Activated CD4-positive, alpha-beta T cell treated with anti-CD3 and anti-CD28 coated beads, Interleukin-2, amount 50 U/mL, for 48 hours (primary cell): ENCODE measurements at places on chromosomes 6 and 20.

GRCh38 chr20:62358171-62359042 lies 8.7 kb downstream of the LAMA5 start:
- DNase-seq, result no peak

GRCh38 chr20:47922269-47922668 lies 137.0 kb upstream of the SULF2 start:
- DNase-seq, result no peak

- DNase-seq, result no peak
These were observed 76.0 kb downstream of the RSPH3 start for GRCh38 chr6:158923805-158924498.

DNA sequence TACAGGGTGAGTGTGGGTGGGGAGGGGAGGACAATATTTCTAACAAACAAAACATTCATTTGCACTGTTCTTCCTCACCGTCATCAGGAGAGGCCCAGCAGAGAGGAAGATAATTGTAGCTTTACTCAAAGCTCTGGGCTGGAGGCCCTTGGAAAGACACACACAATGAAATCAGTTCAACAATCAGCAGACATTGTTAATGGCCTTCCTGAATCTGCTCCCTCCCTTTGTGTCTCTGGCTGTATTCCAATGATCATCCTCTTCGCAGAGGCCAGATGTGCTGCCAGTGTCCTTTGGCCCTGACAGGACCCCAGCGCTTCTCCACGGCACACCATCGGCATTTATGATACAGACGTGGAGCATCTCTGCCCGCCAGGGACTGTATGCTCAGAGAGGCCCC lies 44.6 kb upstream of the LRFN2 start:
- DNase-seq, result no peak

GRCh38 chr6:107237992-107238660 lies 122.8 kb upstream of the BEND3 start:
- no peak for DNase-seq

DNA sequence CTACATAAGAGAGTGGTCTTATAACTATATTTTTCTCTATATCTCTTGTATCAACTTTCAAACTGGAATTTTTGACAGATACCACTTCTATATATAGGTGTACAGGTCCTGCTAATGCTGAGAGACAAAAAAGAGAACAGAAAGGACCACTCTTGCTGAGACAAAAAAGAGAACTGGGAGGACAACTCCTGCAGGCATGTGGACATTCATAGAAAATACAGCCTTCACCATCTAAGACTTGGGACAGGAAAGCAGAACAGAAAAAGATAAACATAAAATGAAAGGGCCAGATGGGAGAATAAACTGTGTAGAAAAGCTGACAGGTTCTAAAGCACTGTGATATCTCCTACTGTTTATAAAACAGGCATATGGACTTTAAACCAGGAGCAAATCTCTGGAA lies 541.0 kb upstream of the ADGRB3 start:
- no peak for DNase-seq

DNA sequence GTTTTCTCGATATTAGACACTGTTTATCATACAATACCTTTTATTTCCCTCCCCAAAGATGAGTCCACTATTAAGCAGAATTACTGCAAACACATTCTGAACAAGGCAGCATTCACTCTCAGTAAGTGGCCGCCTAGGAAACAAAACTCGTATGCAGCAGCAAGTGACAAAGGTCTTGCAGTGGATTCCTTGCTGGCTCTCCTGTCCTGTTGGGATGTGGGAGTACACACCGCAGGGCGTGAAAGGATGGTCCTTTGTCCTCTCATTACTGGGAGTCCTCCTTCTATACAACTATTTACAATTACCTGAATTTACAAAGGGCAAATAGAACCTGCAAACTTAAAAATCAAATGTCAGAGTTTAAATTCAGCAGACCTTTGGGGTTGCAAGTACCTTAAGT lies 16.1 kb downstream of the CTCFL start:
- no peak for DNase-seq

GRCh38 chr6:90895299-90896074 lies 308.6 kb upstream of the MAP3K7 start:
- DNase-seq, result no peak

- DNase-seq, result no peak
These were observed 5.0 kb downstream of the SERPINB6 start for GRCh38 chr6:2966347-2966746.

DNA sequence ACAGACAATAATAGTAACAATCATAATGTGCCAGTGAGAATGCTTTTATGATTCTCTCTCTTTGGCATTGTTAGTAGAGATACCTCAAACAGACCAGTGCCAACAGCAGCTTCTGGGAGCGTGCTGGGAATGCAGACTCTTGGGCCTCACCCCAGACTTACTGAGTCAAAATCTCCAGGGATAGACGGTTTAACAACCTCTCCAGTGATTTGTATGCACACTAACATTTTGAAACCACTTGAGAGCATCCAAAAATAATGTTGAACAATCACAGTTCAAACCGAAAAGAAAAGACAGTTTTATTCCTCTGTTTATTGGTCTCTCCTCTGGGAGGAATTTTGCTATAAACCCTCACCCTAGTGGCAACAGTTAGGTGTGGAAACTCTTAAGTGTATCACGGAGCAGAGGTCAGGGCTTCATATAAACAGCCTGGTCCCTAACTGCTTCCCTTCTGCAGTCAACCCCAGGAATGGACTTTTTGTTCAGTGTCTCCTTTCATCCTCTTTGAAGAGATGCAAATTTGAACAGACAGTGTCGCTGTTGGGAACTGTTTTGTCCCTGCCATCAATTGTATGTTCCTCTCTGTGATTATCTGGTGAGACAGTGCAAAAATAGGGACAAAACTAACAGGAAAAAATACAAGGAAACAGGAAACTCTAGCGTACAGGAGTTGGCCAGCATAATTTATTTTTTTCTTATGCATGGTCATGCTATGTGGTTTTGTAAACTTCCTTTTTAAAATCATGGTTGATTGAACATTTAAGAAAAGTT lies 162.4 kb upstream of the BTBD3 start:
- DNase-seq, result no peak

GRCh38 chr6:21001736-21002135 lies 467.5 kb downstream of the CDKAL1 start:
- DNase-seq, result no peak

DNA sequence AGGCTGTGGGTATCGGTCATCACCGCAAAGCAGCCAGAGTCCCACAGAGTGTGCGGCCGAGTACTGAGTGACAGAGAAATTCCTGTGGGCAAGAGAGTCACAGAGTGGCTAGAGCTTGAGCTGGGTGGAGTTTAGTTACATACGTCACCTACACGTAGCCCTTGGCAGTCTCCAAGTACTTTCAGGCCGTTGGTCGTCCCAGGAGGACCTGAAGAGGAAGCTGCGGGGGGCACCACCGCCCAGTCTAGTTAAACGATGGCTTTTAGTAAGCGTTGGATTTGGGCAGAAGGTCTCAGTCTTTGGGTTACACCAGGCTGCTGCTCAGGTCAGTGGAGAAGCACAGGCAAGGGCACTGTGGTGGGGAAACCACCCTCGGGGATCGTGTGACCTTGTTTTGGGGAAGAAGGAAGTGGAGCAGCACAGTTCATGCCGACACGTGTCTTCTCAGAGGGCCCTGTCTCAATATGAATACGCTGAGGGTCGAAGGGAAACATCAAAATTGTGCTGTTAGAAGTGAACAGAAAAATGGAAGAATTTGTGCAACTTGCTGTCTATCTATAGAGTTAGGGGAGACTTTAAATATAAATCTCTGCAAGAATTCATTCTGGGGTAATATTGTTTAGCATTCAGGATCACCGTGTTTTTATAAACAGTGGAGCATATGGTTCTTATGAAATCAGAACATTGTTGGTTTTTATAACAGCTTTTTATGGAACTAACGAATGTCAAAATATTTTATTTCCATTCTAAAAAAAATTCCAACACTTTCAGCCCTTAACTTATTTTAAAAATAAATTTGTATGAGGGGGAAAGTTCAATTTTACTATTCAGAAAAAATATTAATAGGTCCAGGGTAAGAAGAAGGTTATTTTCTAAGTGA lies 28.6 kb downstream of the KIF25 start:
- DNase-seq, result no peak

GRCh38 chr6:149293244-149293643 lies 24.3 kb upstream of the TAB2 start:
- DNase-seq, result no peak

GRCh38 chr6:107866606-107867301 lies 42.6 kb upstream of the SCML4 start:
- no peak for DNase-seq

DNA sequence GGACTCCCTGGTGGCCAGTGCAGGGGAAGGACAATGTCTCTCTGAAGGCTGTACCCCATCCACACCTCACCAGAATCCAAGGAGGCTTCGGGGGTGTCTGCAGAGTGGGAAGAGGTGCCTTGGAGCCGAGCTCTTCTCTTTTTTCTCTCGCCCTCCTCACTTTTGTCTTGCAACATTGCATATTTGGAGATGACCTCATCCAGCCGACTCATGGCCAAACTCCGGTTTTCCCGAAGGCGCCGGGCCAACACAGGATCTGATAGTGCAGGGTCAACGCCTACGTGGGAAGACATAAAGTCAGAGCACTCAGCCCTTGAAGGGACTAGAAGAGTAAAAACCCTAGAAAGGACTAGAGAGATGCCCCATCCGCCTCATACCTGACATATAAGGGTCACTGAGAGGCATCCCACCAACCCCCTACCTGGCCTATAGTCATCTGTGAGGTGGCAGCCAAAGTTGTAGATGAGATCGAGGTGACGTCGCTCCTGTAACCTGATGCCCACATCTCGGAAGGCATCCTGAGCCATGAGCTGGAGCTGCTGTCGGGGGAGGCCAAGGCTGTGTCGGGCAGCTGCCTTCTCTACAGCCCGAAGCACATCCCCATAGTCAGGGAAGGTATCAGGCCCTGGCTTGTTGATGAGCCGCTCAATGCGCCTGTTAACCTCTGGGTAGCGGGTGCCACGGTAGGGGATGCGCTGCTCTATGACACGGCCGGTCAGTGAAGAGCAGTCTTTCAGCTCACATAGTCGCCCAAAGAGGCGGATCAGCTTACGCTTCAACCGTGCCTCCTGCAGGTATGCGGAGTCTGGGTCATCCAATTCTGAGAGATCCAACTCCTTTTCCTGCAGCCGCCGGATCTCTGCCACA lies 3.0 kb upstream of the ZBTB22 start:
- DNase-seq, result no peak

DNA sequence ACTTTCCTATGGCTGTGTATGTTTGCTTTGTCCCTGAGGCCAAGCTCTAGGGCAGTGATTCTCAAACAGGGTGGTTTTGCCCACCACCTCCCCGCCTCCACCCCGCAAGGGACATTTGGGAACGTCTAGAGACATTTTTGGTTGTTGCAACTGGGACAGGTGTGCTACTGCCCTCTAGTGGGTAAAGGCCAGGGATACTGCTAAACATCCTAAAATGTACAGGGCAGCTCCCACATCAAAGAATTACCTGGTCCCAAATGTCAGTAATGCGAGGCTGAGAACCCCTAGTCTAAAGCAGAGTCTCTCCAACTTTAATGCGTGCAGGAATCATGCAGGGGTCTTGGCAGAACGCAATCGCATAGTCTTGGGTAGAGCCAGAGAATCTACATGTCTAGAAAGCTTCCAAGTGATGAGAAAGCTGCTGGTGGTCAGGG lies 5.1 kb downstream of the KCNS1 start:
- peak; percentile 61 for DNase-seq

DNA sequence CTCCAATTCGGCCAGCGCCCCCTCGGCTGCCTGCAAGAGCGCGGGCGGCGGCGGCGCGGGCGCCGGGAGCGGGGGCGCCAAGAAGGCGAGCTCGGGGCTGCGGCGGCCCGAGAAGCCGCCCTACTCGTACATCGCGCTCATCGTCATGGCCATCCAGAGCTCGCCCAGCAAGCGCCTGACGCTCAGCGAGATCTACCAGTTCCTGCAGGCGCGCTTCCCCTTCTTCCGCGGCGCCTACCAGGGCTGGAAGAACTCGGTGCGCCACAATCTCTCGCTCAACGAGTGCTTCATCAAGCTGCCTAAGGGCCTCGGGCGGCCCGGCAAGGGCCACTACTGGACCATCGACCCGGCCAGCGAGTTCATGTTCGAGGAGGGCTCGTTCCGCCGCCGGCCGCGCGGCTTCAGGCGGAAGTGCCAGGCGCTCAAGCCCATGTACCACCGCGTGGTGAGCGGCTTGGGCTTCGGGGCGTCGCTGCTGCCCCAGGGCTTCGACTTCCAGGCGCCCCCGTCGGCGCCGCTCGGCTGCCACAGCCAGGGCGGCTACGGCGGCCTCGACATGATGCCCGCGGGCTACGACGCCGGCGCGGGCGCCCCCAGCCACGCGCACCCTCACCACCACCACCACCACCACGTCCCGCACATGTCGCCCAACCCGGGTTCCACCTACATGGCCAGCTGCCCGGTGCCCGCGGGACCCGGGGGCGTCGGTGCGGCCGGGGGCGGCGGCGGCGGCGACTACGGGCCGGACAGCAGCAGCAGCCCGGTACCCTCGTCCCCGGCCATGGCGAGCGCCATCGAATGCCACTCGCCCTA lies 963 bp downstream of the FOXF2 start:
- DNase-seq, result peak; percentile 27

- no peak for DNase-seq
These were observed 960.5 kb downstream of the KIF16B start for GRCh38 chr20:15612769-15613168.

- DNase-seq, result no peak
These were observed 8.5 kb upstream of the SPO11 start for GRCh38 chr20:57321142-57321541.

DNA sequence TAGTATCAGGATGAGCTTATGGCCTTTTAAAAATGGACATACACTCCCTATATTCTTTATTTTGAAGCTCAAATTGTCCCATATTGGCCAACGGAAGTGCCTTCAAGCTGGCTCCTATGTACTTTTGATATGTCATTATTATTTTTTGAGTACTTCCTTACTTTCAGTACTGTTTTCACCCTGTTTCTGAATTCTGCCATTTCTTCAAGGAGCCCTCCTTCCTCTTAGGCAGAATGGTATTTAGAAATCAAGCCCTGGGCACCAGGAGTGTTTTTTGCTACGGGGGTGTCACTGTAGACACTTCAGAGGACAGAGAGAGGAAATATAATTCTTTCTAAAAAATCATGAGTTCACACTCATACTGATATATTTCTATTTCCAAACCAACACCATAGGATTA lies 5.5 kb upstream of the MYLK4 start:
- DNase-seq, result no peak

- DNase-seq, result peak; percentile 64
These were observed 368.9 kb downstream of the LAMA2 start for GRCh38 chr6:129251669-129252376.

DNA sequence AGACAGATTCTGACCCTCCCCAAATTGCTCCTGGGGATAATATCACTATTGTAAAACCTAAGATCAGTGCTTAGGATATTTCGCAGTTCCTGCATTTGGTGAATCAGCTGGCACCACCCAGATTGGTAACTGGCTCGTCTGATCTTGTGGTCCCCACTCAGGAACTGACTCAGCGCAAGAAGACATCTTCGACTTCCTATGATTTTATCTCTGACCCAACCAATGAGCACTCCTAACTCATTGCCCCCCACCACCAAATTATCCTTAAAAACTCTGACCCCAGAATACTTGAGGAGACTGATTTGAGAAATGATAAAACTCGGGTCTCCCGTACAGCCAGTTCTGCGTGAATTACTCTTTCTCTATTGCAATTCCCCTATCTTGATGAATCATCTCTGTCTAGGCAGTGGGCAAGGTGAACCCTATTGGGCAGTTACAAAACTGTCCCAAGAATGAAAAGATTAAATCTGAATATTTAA lies 55.7 kb upstream of the PRND start:
- DNase-seq, result peak; percentile 65
